Foreskin fibroblast (primary cell): ENCODE measurements at places on chromosomes 2 and 18.

DNA sequence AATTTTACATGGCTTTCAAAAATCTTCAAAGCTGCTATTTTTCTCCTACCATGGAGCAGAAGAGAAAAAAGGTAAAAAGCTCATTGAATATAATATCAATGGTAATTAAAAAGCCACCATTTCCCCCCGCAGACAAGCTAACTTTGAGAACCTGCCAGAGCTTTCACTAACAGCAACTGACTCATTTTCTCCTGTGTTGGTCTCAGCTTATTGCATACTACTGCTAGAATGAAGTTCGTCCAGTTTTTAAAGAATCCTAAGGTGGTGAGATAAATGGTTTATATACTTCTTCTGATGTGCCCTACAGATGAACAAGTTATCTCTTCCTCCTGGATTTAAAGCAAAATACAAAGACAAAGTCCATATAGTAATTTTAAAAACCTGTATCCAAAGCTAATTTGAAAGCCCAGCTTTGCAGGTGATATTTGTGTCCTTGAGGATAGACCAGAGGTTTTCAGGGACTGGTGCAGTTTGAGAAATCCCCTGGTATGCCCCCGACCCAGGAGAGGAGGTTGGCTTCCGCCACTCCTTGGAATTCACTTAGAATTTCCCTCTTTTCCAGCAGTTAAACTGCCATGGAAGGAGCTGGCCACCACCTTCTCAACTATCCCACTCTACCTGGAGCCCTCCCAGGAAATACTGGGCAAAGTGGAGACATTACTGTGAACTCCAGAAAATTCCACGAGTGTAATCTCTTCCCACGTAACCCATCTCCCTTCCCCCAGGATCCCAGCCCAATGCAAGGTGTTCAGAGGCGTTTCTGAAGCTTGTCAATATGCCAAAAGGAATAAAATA lies 17.5 kb downstream of the YPEL5 start:
- DNase-seq, result peak; percentile 41

GRCh38 chr2:148666555-148666954 lies 22.0 kb downstream of the EPC2 start:
- DNase-seq, result no peak

- DNase-seq, result peak; percentile 74
Observed at GRCh38 chr2:176554101-176555048, 285.1 kb downstream of the MTX2 start.

DNA sequence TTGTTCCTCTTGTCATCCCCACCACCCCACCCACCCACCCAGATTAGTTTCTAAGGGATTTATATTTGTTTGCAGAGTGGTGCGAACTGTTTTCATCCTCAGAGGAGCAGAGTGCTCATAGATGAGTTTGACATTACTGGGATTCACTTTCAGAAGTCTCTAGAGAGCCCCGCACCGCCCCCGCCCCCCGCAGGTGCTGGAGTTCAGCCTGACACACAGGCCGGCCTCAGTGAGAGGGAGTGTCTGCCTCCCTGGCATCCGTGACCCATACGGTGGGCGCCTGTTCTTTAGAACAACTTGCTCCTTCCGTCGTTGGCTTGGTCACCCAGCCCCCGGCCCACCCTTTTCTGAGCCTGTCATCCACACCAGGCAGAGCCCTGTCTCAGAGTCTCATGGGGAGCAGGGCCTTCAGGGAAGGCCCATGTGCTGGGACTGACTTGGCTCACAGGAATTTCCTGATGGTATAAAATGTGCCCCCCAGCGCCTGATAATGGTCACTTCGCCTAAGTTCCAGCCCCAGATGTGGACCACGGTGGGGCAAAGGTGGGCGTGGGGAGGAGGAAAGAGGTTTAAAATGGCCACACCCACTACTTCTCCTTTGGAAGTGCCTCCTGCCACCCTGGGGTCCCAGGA lies 44.3 kb downstream of the HPCAL1 start:
- DNase-seq, result no peak

- no peak for DNase-seq
Observed at GRCh38 chr2:205957452-205958154, 128.4 kb downstream of the INO80D start.

- no peak for DNase-seq
Observed at GRCh38 chr2:139628931-139629330, 848.7 kb upstream of the NXPH2 start.

DNA sequence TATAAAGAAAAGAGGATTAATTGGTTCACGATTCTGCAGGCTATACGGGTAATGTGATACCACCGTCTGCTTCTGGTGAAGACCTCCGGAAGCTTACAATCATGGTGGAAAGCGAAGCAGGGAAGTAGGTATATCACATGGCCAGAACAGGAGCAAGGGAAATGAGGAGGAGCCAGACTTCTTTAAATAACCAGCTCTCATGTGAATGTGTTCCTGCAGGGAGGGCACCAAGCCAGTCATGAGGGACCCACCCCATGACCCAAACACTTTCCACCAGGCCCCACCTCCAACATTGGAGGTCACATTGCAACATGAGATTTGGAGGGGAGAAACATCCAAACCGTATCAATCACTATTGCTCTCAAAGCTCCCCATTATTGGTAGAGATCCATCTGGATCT lies 61.8 kb downstream of the EFEMP1 start:
- peak; percentile 35 for DNase-seq

DNA sequence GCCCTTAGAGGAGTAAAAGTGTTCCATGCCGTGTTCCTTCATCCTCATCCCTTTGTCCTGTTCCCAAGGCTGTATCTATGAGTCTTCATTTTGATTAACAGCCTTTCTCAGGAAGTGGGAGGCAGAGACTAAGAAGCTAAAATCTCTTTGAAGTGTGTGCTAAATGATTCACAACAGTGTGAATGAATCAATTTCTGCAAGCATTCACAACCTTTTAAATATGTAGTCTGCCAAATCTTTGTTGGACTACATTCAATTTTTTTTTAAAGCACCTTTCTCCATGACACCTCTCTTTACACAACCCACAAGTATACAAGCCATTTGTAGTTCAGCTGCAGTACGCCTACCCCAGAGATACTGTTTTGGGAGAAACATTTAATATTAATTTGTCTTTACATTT lies 408.6 kb upstream of the FANCL start:
- no peak for DNase-seq
